ENCODE measurements at places on chromosomes 6 and 20. TPM values are rescaled to one million over a fixed set of nuclear protein-coding genes. Genes with fewer than 3 reads are reported as not detected.
A peak's percentile ranks its signal among the peaks of the same experiment; 100 is the strongest.

- peak; percentile 66 for DNase-seq
Measured at GRCh38 chr6:36907781-36908180, 22.0 kb downstream of the C6orf89 start.

DNA sequence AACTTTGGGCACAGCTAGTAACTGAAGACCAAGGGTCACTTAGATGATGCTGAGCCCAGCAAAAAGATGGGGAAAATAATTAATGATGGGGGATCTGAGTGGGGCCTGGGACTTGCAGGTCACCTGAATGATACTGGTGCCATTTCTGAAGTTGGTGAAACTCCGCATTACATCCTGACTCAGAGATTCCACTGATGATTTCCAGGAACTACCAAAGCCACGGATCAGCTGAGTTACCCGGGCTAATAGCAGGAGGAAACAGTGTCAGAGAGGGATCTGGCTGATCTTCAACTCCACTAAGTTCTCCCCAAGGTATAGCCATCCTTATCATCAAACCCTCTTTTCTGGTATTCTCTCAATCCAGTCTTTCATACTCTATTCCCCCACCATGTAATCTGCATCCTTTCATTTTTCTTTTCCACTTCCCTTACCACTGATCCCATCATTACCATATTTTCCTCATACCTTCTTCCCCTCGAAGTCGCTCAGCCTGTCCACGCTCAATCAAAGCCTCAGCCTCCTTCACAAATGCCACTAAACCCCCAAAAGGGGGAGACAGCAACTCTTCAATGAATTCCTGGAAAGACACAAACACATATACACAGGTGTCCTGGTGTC is 20.2 kb downstream of the VPS52 start:
- DNase-seq, result no peak

- DNase-seq, result no peak
Measured at GRCh38 chr6:65786815-65787214, 79.8 kb upstream of the EYS start.

Gene TGM3
- total RNA-seq, result not detected

DNA sequence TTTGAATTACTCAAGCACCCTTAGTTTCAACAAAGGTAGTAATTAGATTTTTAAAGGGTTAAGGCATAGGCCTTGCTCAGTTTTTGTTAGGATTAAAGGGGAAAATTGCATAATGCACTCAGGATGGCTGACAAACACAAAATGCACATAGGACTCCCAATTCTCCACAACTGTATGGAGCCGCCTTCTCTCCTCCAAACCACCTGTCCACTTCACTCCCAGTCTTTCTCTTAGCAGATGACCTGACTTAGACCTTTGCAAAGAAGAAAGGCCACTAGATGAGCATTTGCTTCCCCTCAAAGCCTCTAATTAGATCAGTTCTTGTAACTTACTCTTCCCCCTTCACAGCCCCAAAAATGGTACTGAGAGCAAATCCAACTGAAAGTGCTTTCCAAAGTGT is 20.1 kb downstream of the NSFL1C start:
- no peak for DNase-seq

Gene PDE7B
- total RNA-seq, result 10.3 TPM
